ENCODE measurements at places on chromosomes 2 and 18.

DNA sequence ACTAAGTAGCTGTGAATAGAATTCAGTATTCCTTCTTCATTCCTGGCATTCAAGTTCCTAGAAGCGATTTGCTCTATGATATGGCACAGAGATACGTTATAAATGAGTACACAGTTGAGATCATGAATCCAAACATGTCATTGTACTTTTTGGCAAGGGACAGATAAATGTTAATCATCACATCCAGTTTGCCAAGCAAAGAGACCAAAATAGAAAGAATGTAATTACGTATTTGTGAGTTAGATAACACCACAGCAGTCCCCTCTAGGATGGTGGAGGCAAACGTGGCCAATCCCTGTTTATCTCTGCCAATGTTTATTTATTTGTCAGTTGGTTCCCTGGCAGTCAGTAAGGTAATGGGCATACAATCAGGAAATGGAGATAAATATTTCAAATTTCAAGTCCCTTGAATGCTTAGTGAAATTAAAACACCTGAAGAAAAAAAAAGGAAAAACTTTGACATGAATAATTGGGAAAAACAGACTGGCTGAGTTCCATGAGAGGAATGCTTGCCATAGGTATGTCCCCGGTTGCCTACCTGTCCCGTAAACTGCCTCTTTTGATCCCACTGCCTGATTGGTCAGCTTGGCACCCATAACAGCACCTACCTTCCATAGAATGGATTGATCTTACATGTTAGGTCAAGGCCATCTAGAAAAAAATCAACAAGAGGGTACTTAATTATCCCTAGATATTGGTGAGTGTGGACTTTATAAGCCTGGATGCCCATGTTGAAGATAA lies 451.1 kb upstream of the NETO1 start:
- DNase-seq = no peak

DNA sequence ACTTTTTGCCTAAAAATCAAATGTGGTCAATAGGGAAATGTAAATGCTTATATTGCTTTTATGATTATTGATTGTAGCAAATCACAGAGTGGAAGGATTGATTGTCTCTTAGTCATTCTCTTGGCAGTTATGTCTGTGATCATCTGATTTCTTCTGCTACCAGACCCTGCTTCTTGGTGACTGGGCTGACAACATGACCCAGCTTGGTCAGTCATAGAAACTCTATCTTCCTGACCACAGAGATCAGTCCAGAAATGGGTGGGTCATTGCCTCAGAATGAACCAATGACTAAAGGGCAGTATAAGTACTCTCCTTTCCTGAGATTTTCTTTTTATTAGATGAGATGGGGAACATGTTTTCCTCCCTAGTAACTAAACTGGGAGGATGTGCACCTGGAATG lies 87.6 kb downstream of the MAIP1 start:
- no peak for DNase-seq

- no peak for DNase-seq
These were observed 5.6 kb upstream of the IMP4 start for GRCh38 chr2:130336877-130337734.

- no peak for DNase-seq
These were observed 10.6 kb downstream of the PHLPP1 start for GRCh38 chr18:62725896-62726295.

- DNase-seq = no peak
These were observed 9.4 kb upstream of the IL1RL1 start for GRCh38 chr2:102301867-102302362.

DNA sequence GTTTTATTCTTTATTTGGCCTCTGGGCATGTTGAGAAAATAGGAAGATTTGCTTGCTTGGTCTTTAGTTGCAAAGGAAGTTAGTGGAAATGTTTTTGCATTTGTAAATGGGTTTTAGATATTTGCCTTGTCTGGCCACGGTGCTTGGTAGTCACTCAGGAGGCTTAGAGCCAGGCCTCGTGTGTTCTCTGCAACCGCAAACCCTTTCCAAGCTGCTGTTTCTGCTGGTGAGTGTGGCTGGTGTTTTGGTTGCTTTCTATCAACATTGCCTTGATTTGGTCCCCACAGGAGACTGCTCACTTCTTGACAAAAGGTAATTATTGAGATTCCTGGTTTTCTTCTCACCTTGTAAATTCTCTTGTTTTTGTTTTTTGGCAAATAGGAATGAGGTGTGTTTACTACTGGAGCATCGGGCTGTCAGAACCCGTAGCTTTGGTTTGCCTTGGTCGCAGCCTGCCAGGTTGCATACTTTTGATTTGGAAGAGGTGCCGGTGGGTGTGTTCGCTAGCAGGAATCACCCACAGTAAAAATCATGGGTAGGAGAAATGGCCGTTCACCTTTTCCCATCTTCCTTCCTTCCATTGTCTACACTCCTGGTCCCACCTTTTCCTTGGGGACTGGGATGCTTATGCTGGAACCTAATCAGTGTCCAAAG lies 15.8 kb downstream of the ASAP2 start:
- no peak for DNase-seq

DNA sequence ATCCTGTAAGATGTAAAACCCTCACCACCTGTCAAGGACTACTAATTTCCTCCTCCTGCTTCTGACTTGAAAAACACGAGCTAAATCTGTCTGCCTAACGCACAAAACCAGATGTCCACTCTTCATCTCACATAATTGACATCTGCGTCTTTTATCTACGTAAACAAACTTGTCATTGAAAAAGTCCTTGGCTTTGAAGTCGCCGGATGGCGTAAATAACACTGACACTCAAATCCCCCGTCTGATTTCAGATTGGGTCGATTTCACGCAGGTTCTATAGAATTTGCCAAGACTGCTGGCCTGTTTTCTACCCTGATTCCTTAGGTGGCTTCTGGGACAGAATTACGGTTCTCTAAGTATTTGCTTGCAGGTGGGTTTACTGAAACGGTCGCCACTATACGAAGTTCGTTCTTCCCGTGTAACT lies 539 bp upstream of the MOB4 start:
- no peak for DNase-seq

GRCh38 chr2:234975611-234976010 lies 23.8 kb downstream of the SH3BP4 start:
- no peak for DNase-seq

DNA sequence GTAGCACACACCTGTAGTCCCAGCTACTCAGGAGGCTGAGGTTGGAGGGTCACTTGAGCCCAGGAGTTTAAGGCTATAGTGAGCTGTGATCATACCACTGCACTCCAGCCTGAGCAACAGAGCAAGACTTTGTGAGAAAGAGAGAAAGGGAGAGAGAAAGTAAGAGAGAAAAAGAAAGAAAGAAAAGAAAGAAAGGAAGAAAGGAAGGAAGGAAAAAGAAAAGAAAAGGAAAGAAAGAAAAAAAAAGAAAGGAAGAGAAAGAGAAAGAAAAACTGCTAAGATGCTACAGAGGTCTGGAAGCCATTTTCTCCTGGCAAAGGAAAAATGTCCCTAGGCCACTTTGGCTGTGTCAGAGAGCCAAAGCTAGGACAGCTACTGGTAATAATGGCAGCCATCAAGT lies 30.6 kb downstream of the DRC1 start:
- DNase-seq = no peak

DNA sequence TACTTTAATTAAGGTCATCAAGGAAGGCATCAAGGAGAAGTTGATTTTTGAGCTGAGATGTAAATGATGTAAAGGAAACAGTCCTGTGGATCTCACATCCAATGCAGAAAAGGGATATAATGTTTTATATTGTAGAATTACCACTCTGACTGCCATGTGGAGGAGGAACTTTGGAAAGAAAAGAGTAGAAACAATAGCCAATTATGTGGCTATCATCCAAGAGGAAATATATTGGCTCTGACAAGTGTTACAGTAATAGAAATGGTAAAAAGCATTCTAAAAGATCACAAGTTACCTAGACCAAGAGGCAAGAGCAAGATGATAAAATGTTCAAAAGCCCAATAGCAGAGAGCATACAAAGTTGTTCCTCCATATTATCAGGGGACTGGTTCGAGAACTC lies 26.8 kb downstream of the BARD1 start:
- no peak for DNase-seq

GRCh38 chr2:136582628-136583205 lies 182.6 kb upstream of the THSD7B start:
- DNase-seq = no peak

- no peak for DNase-seq
These were observed 339.4 kb downstream of the BCL11A start for GRCh38 chr2:60213865-60214625.

- no peak for DNase-seq
These were observed 50.4 kb upstream of the MCM6 start for GRCh38 chr2:135926605-135927004.

DNA sequence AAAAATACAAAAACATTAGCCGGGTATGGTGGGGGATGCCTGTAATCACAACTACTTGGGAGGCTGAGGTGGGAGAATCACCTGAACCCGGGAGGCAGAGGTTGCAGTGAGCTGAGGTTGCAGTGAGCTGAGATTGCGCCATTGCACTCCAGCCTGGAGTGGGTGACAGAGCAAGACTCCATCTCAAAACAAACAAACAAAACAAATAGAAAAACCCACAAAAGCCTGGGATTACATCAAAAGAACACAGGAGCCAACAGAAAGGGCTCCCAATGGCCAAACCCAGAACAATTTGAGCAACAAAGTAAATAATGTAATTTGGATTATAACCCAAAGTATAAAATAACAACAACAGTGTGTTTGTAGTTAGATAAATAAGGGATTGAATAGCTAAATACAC lies 159.8 kb downstream of the UXS1 start:
- no peak for DNase-seq

- DNase-seq = no peak
These were observed 77.5 kb upstream of the MYL1 start for GRCh38 chr2:210392469-210392881.

DNA sequence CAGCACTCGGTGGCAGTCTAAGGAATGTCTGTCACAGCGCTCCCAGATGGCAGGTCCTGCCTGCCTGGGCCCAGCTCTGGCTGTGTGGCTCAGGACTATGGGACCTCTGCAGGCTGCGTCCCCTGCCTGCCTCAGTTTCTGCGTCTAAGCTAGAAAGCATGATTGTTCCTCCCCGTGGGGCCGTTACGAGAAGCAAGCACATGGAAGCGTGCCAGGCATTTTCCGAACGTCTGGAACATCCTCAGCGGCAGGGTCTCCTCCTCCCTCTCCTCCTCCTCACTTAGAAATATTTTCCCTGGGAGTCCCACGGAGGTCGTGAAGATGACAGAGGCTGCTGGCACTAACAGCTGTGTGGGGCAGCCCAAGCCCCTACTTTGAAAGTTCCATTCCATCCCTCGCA lies 43.3 kb downstream of the LRRFIP1 start:
- DNase-seq = no peak

DNA sequence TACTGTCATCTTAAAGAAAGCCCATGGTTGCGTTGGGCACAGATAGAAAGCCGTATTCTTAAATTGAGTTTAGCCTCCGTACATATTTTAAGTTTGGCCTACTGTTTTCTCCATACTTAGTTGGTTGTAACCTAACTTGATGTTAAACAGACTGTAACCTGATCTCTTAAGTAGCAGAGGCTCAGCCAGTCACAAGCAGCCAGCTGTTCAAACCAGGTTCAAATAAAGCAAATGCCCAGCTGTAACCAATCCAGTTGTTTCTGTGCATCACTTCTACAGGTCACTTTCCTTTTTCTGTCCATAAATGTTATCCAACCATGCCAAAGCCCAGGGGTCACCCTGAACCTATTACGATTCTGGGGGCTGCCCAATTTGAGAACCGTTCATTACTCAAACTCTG lies 10.0 kb upstream of the THADA start:
- no peak for DNase-seq

- no peak for DNase-seq
These were observed 102.9 kb downstream of the CLIP4 start for GRCh38 chr2:29218071-29218470.

GRCh38 chr2:73297586-73297985 lies 4.2 kb upstream of the EGR4 start:
- no peak for DNase-seq

GRCh38 chr2:111071600-111072171 lies 49.0 kb upstream of the BCL2L11 start:
- DNase-seq = no peak

DNA sequence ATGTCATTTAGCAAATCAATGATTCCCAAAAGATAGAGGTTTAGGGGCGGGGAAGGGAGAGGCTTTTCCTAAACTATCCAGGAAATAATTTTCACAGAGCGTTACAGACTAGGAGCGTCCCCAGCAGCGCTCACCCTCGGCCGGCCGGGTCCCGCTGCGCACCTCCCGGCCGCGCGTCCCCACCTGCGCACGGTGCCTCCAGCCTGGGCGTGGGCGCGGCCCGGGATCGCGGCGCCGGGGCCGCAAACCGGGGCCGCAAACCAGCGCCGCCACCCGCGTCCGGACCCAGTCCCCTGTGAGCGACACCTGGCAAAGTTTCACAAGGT lies 684 bp upstream of the ZCCHC2 start:
- no peak for DNase-seq

Data from activated naive CD8-positive, alpha-beta T cell treated with anti-CD3 and anti-CD28 coated beads, Interleukin-2, amount 50 U/mL, for 16 hours (primary cell).